ENCODE measurements at places on chromosomes 5 and 9. TPM values are rescaled to one million over a fixed set of nuclear protein-coding genes. Genes with fewer than 3 reads are reported as not detected.

GRCh38 chr5:169933616-169934015, 46.7 kb downstream of the INSYN2B start:
- DNase-seq, result no peak

GRCh38 chr5:132259069-132259851, 1.8 kb downstream of the PDLIM4 start:
- no peak for DNase-seq

DNA sequence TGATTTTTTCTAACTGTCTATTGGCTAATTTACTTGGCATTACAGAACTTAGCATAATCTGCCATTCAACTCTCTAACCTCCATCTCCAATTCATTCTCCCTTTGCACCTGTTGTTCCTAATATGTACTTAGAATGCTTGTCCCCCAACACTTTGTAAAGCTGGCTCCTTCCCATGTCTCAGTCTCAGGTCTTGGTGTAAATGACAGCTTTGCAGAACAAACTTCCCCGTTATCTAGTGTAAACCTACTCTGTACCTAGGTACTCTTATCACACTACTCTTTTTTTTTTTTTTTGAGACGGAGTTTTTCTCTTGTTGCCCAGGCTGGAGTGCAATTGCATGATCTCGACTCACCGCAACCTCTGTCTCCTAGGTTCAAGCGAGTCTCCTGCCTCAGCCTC, 77.2 kb upstream of the CTNNA1 start:
- no peak for DNase-seq

DNA sequence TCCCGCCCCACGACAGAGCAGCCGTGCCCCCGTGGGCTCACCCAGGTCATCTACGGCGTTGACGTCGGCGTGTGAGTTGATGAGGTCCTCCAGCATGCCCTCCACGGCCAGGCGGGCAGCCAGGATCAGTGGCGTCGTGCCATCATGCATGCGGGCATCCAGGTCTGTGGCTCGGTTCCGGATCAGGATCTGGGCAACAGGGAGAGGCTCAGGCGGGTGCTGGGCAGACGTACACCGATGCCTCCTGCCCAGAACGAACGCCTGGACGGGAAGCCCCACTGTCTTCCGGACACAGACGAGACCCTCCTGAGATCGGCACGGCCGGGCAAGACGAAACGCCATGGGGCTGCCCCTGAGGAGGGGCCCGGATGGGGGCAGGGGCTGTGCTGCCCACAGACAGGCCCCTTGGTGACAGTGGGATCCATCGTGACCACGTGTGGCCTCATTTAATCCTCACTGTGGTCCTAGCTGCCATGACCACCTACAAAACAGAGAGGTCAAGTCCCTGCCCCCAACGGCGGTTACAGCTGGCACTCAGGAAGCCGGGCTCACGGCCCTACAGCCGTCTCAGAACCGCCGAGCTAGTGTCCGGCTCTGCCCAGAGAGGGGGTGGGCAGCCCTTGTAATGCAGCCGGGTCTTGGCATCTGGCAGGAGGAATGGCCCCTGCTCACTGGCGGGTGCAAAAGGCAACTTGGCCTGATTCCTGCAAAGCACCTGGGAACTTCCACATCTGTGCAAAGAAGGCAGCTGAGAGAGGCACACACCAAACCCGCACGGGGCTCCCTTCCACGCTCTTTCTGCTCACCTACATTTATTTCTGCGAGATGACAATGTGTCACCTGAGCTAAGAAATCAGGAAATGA, 16.5 kb upstream of the SEC16A start:
- DNase-seq, result no peak

DNA sequence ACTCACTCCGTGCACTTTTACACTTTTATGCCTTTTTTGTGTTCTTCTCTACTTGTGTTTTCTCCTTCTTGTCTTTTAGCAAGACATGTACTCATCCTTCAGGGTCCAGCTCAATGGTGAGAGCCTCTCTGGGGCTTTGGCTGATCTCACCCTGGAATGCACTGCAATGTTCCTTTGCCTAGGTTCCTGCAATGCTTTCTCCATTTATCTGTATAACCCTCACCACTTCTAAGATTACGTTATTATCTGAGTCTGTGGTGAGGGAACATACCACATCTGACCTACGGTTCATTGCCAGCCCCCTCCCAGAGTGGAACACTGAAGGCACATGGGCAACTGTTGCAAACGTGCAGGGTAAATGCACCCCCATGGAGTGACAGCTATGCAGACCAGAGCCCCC, 47.3 kb downstream of the KCNIP1 start:
- no peak for DNase-seq

DNA sequence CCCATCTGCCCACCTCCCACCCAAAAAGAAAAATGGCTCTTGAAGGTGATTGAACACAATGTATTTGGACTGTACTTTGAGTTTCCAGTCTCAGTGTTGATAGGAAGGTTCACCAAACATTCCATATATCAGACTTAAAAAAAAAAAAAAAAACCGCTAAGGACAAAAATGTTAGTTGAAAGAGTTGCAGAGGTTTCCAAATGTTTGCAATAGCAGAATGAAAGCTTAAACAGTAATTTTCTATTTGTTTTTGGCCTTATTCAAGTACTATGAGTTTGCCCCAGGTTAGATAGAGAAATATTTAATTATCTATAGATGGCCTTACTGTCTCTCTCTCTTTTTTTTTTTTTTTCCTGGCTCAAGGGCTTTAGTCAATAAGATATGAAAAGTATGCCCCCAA, 6.1 kb downstream of the LRRTM2 start:
- DNase-seq, result no peak

DNA sequence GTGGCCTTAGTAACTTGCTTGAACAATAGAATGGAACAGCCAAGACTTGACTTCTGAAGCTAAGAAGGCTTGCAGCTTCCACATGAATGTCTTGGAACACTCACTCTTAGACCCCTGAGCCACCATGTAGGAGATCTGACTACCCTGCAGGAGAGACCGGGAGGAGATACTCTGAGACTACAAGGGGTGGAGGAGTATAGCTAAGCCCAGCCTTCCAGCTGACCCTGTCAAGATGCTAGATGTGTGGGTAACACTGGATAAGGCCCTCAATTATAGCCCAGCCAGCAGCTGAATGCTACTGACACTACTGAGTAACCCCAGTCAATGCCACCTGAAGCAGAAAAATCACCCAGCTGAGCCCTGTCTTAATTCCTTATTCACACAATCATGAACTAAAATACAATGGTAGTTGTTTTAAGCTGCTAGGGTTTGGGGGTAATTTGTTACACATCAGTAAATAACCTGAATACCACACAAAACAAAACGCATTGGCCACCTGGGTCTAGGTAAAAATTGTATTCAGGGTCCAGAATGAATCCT, 180.9 kb downstream of the FSTL4 start:
- no peak for DNase-seq

- DNase-seq, result no peak
Observed at GRCh38 chr9:108759835-108760234, 96.0 kb downstream of the ACTL7B start.

DNA sequence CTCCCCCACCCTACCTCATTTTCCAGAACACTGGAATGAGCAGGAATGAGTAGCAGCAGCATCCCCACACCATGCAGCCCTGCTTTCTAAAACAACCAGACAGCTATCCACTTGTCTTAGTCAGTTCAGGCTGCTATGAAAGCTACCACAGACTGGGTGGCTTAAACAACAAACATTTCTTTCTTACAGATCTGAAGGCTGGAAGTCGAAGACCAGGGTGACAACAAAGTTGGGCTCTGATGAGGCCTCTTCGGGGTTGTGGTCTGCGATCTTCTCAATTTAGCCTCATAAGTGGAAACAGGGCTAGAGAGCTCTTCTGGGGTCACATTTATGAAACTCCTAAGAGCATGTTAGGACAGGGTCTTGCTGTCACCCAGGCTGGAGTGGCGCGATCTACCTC, 38.9 kb downstream of the LPAR1 start:
- DNase-seq, result no peak

- no peak for DNase-seq
Observed at GRCh38 chr5:131364507-131365050, 100.7 kb downstream of the CDC42SE2 start.

DNA sequence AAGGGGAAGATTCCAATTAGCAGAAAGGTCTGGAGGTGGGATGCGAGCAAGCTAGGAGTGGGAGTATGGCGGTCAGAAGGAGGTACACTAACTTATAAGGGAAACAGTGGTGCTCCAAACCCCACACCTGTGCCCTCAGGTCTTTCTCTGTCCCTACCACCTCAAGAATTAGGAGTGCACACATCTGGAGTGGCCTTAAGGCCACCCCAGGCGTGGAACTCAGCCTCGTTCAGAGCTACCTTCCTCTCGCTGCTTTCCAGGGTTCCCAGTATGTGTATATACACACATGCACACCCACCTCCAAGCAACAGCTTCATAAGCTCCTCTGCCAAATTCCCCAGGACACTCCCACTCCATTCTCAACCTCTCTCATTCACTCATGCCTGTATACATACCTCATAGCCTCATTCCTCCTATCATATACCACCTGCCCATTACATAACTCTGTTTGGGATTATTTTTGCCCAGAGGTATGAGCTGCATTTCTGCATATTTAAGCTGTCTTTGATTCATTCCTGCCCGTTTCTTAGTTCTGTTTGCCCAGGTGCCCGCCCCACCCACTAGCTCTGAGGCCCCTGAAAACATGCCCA, 118.7 kb downstream of the PSD2 start:
- no peak for DNase-seq

DNA sequence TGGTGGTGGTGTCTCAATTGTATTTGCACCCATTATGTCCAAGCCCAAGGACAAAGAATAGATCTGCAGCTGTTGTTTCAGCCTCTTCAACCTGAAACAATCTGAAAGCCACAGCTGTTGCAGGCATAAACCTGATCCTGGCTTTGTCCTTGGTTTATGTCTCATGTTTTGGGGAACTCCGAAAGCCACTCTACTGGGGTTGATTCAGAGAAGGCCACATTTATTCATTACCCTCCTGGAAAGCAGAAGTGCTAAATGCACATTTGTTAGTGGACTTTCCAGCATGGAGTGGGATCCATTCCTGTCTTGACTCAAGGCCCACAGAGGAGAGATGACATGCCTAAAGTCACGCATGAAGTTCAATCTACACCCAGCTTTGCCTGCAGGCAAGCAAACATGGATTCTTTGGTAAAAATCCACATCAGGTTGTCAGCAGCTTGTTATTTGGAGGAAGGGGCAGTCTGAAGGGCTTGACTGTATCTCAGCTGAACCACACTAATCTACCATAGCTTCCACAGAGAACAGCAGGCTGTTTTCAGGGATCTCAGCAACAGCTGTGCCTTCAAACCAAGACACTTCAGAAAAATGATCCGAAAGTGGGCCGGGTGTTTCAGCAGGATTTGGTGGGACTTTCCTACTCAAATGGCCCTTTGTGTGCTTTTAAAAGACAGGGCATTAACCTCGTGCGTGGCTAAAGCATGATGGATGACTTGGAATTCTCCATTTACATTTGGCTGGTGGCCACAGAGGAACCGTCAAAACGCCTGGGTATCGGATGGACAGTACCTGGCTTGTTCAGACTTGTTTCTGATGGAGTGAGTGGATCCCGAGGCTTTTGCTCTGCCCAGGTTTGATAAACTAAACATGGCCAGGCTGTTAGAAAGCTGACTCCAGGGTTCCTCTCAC, 36.2 kb upstream of the ADAM19 start:
- DNase-seq, result no peak

- DNase-seq, result no peak
Observed at GRCh38 chr9:73167614-73168013, 15.9 kb downstream of the ANXA1 start.

GRCh38 chr5:114415760-114416159, 53.9 kb downstream of the KCNN2 start:
- DNase-seq, result no peak

- DNase-seq, result peak; percentile 28
Observed at GRCh38 chr9:133347515-133347984, 381 bp downstream of the MED22 start.

DNA sequence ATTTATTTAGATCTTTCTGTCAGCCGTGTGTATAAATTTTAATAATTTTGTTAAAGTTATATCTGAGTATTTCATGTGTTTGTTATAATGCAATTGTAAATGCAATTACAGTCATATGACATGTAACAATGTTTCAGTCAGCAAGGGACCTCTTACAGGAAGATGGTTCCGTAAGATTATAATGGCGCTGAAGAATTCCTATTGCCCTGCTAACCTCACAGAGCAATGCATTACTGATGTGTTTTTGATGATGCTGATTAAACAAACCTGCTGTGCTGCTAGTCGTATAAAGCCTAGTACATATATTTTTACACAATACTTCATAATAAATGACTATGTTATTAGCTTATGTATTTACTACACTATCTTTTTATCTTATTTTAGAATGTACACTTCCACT, 1166.4 kb downstream of the CDH12 start:
- DNase-seq, result no peak

- no peak for DNase-seq
Observed at GRCh38 chr5:179231309-179231708, 114.0 kb downstream of the ADAMTS2 start.

DNA sequence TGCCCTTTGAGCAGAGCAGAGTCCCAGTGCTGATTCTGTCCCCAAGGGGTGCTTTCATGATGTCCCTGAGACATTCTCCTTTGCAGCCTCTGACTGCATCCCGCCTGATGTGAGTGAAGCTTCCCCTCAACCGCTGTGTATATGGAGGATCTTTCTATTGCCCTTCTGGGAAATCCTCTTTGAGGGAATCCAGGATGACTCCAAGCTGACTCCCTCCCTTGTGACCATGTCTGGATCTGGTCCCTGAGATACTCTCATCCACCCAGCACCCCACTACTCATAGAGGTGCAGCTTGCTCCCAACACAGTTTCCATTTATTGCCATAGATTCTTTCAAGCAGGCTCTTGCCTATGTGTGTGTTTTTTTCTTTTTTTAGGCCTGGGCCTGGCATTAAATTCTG, 216.5 kb downstream of the SEC61B start:
- no peak for DNase-seq

The TMC1 gene
- not detected for total RNA-seq

The CTXN3 gene
- not detected for total RNA-seq

The PCDHGA10 gene
- 0.14 TPM for total RNA-seq

The FAXDC2 gene
- 0.26 TPM for total RNA-seq

The SPINK7 gene
- not detected for total RNA-seq

The ADAMTS19 gene
- not detected for total RNA-seq

The RELL2 gene
- total RNA-seq, result 2.7 TPM

All from Caki2 (cell line).